Activated T-helper 17 cell treated with anti-CD3 and anti-CD28 coated beads, Interleukin-2, amount 50 U/mL, for 72 hours (primary cell): ENCODE measurements at places on chromosomes 16 and 17. TPM values are rescaled to one million over a fixed set of nuclear protein-coding genes. Genes with fewer than 3 reads are reported as not detected.

The GSG1L gene
- total RNA-seq = not detected

GRCh38 chr16:88846088-88846487, 10.7 kb downstream of the GALNS start:
- H3K27me3 ChIP-seq = no peaks in the 10 kb centered on the region
- no peak overlapping the region for H3K27ac ChIP-seq
- H3K4me3 ChIP-seq = no peak overlapping the region
- no peaks in the 10 kb centered on the region for H3K4me1 ChIP-seq
- ATAC-seq = no peak
- H3K36me3 ChIP-seq = no peaks in the 10 kb centered on the region

The SOX15 gene
- not detected for total RNA-seq

The HCRT gene
- not detected for total RNA-seq

The TACO1 gene
- total RNA-seq = 27.8 TPM

The SNAI3 gene
- 5.9 TPM for total RNA-seq

- no peaks in the 10 kb centered on the region for H3K27me3 ChIP-seq
- no peak overlapping the region for H3K27ac ChIP-seq
- peaks cover 35% of the 10 kb centered on the region for H3K36me3 ChIP-seq
- no peak for ATAC-seq
- peaks cover 7% of the 10 kb centered on the region for H3K4me1 ChIP-seq
Observed at GRCh38 chr16:11169641-11170040, 86.4 kb downstream of the SOCS1 start.

GRCh38 chr16:8619671-8620370, 1.7 kb upstream of the METTL22 start:
- H3K4me3 ChIP-seq = no peak overlapping the region
- ATAC-seq = no peak
- no peaks in the 10 kb centered on the region for H3K4me1 ChIP-seq
- peaks cover 7% of the 10 kb centered on the region for H3K36me3 ChIP-seq
- H3K27me3 ChIP-seq = peaks cover 4% of the 10 kb centered on the region

The C16orf92 gene
- not detected for total RNA-seq

The EPOP gene
- total RNA-seq = 29.6 TPM

The EFCAB13 gene
- 3.4 TPM for total RNA-seq

DNA sequence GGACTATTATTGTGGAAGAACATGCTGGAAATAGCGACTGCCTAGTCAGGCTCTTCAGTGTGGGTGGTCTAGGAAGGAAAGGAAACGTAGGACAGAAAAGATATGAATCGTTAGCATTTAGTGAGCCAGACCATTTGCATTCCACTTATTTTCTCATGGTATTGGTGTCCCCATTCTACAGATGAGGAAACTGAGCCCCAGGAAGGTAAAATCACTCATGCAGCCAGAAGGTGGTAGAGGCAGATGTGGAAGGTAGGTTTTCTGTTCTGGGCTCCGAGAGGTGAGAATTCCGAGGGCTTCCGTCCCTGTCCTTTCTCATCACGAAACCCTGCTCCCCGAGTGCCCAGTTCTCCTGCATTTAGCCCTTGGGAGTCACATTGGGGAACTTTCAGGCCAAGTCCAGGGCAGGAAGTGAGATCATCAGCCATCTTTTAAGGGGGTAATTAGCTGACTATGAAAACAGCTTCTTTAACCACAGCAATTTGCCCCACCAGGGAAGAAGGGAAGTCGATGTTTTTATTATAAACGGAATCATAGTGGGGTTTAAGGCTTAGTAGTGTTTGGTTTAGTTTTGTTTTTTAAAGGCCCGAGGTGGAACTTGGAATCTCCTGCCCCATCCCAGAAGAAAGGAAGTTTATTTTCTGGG, 110.7 kb upstream of the IRX3 start:
- no peaks in the 10 kb centered on the region for H3K4me1 ChIP-seq
- H3K4me3 ChIP-seq = no peak overlapping the region
- no peak overlapping the region for H3K27ac ChIP-seq
- no peak for ATAC-seq
- no peaks in the 10 kb centered on the region for H3K36me3 ChIP-seq
- peaks cover 34% of the 10 kb centered on the region for H3K27me3 ChIP-seq
